ENCODE measurements at places on chromosomes 2 and 18.

DNA sequence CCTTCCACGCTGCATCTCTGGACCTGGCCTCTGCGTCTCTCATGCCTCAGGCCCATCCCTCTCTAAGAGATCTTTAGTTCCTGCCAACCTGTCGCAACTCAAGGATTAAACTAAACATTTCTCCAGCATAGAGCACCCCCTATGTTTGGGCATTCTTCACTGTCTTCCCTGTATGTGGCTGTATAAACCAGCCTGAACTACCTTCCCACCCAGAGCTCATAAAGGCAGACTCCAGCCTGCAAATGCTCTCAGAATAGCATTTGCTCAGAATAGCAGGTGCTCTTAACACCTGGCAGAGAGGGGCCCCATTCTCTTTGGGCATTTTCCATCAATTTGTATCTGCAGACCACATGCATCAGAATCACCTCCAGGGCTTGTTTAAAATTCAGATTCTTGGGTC lies 83.4 kb downstream of the EHD3 start:
- DNase-seq: no peak

DNA sequence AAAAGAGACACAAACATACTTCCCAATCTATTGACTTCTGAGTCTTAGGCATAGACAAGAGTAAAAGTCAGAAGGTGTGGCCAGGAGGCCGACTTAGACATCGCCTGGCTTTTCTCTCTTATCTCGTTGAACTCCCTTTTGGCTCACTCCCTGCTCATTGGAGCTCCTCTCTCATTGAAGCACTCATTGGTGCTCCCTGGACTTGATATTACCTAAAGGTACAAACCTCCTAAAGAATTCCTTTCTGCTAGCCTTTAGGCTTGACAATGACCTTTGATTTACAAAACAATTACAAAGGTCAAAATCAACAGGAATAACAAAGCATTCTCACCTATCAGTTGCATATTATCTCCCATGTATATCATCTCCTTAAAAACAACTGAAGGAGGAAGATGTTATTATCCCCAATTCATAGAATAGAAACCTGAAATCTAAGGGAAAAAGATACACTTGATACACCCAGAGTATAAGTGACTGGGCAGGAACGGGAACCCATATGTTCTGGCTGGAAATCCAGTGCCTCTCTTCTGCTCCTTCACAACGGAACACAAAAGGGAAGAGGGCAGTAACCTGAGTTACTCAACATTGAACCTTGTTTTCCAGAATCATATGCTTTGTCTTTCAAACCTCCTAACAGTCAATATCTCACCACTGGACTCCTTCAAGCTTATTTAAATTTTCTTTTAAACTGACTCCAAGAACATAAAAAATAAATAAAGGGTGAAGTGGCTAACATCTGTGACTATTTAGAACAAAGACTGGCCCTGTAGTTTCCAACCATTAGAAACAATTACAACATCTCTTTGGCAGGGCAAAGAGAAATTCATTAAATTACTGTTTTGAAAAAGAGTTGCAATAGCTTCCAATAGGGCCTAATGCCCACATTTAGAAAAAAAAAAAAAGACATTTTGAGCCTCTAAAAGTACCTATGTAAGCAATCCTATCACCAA lies 1247.9 kb downstream of the LRP1B start:
- no peak for DNase-seq

- DNase-seq: no peak
Measured at GRCh38 chr2:229363185-229363814, 92.2 kb upstream of the PID1 start.

GRCh38 chr2:162840598-162841246 lies 2.2 kb upstream of the KCNH7 start:
- DNase-seq: no peak

DNA sequence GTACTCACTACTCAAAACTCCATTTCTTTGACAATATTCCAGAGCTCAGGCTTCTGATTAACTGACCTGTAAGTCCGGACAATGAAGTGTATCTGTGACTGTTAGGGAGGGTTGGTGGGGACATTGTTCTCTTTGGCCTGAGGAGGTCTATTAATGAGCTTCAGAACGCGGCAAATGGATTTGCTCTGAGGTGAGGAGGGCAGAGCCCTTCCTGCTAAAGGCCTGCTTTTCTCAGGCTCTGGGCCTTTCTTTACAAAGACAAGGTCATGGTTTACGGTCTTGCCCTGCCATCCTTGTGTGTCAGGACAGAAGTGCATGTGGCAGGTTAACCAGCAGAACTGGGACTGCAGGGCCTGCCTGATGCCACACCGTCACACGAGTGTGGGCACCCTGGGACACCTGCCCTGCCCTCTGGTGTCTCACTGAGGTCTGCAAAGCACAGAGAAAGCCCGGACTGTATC lies 7.2 kb downstream of the ALKAL2 start:
- no peak for DNase-seq

DNA sequence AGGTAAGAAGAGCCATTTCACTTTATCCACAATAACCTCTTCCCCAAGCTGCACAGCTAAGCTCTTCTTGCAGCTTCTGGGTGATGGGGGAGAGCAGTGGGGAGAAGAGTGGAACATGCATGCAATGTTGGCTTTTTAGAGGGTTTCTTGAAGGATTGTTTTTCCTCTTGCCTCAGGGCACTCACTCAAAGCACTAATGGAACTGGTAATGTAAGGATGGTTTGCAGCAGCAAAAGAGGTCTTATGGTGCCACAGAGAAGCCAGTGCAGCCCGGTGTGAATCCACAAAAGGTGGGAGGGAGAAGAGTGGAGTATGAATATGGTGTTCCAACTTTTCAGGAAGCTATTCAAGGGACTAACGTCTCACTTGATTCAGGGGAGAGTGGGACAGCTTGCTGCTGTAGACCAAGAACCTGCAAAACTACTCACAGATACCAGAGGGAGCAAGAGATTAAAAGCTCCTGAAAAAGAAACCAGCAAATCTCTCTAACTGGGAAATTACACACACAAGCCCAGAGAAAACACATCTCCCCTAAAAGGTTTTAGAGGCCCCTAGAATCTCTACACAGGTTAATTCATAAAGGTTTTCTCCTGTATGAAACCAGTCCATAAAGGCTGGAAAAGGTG lies 116.4 kb downstream of the CHN1 start:
- no peak for DNase-seq

GRCh38 chr2:28129955-28130695 lies 239.6 kb downstream of the BABAM2 start:
- no peak for DNase-seq

DNA sequence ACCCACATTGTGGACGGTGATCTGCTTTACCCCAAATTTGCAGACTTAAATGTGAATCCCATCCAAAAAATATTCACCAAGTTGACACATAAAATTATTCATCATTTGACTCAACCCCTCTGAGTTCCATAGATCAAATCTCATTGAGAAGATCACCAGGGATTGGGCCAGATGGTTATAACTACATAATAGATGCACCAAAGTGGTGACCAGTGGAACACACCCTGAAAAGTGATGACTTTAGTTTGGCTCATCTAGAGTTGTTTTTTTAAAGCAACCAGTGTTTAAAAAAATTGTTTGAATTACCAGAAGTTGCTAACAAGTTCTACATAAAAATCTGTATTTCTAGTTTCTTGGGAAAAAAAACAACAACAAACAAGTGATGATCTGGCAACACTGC lies 155.0 kb downstream of the PLCL1 start:
- no peak for DNase-seq

DNA sequence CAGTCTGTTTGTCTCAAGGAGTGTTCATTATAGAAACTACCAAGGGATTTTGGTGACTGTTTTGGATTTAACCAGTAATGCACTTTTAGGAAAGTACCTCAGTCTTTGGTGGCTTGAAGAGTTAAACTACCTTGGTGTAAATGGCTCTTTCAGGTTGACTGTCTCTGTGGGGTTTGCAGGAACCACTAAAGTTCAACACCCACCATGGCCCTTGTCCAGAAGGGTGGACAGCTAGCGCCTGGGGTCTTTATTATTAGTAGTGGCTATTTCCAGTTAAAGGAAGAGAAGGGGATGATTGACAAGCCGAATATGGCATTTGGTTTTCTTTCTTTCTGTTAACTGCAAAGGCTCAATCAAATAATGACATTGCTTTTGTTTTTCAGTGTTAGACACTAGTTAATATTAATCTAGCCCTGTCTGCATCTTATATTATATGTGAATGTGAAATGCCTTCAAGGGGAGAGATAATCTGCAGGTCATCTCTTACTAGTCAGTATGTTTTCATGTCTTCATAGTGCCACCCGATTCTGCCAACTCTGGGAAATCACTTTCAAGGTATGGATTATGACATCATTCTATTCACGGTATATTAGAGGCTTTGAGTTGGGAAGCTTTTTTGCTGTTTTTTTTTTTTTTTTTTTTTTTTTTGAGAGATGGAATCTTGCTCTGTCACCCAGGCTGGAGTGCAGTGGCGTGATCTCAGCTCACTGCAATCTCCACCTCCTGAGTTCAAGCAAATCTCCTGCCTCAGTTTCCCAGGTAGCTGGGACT lies 56.4 kb downstream of the MAP4K4 start:
- DNase-seq: no peak

DNA sequence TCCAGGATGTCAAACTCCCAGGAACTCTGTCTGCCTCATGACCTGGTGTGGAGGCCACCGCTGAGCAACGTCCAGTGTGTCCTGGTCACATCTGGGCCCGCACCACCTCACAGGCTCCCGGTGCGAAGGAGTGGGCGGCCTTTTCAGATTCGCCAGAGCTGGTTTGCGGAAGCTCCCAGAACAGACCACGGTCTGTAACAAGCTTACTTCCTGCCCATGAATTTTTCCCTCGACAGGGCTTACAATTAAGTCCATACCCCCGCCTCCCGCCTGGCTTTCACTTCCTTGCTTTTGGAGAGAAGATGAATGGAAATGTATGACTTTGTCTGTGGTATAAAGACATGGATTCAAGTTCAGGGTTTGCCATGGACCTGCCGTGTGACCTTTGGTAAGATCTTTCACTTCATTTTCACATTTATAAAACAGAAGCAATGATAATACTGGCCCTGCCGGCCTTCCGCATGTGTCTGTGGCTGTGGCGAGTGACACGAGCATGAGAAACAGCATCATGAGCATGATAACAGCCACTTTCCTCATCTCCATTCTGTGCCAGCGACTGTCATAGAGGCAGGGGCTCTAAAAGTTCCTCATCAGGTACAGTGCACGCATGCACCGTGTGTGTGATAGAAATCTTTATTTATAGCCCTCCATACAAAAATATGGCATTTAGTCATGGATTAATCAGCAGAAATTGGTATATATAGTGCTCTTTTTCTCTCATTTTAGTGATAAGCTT lies 31.0 kb upstream of the KCNF1 start:
- no peak for DNase-seq

GRCh38 chr18:41449612-41450011 lies 505.4 kb upstream of the PIK3C3 start:
- DNase-seq: no peak

- DNase-seq: no peak
Measured at GRCh38 chr18:74517236-74517630, 17.1 kb upstream of the CNDP1 start.

DNA sequence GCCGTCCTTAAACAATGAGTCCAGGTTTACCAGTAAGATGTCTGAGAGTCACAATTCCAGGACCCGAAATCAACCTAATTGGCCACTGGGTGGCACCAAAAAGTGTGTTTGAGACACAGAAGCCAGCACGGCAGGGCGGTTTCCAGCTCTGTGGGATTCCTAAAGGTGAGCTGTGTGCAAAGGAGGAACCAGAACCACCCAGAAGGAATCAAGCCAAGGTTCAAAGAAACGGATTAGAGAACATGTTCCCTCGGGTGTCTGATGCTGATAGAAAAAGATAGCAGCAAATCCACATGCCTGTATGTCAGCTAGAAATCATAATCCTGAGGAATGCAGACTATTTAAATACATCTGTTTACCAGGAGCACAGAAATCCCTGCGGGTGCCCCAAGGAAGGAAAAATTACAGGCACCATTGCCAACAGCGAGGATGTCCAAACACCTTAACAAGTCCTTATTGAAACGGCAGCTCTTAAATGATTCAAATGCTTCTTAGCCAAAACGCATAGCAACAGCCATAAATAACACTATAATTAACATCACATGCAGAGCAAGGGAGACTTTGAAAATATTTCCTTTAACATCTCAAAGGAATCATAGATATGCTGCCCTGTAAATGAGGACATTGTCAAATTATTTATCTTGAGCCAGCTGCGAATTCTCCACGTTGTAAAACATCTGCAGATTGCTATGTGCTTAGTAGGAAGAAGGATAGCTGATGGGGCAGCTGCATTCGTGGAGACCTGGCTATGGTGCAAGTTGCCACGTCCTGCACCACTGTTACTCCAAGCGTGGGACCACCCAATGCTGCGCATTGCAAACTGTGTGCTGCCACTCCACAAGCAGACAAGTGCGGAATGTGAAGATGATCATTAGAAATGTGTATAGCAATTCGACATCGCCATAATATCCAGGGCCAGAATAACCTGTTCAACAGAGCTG lies 318.7 kb upstream of the NCKAP5 start:
- DNase-seq: peak; percentile 48

GRCh38 chr2:61116302-61116701 lies 45.7 kb upstream of the C2orf74 start:
- DNase-seq: no peak
